ENCODE measurements at places on chromosomes 3 and 15. TPM values are rescaled to one million over a fixed set of nuclear protein-coding genes. Genes with fewer than 3 reads are reported as not detected.

- H3K27me3 ChIP-seq = no peaks in the 10 kb centered on the region
- H3K36me3 ChIP-seq = no peaks in the 10 kb centered on the region
- H3K4me1 ChIP-seq = peaks cover 5% of the 10 kb centered on the region
- peak overlapping the region; percentile 4 for H3K27ac ChIP-seq
- no peak overlapping the region for H3K4me3 ChIP-seq
Observed at GRCh38 chr15:49815950-49816349, 195.1 kb downstream of the DTWD1 start.

The TCAIM gene
- 21.5 TPM for total RNA-seq

The AHSG gene
- not detected for total RNA-seq

GRCh38 chr3:114274929-114275328 is 18.9 kb upstream of the TIGIT start:
- H3K4me3 ChIP-seq = no peak overlapping the region
- no peaks in the 10 kb centered on the region for H3K27me3 ChIP-seq
- no peaks in the 10 kb centered on the region for H3K36me3 ChIP-seq
- no peak overlapping the region for H3K27ac ChIP-seq
- peak; percentile 51 for DNase-seq

The CKMT1B gene
- not detected for total RNA-seq

The CPA3 gene
- not detected for total RNA-seq

The LRRK1 gene
- total RNA-seq = 3.0 TPM
